Progenitor cell of endocrine pancreas (in vitro differentiated cells): ENCODE measurements at places on chromosomes 5 and 9.

DNA sequence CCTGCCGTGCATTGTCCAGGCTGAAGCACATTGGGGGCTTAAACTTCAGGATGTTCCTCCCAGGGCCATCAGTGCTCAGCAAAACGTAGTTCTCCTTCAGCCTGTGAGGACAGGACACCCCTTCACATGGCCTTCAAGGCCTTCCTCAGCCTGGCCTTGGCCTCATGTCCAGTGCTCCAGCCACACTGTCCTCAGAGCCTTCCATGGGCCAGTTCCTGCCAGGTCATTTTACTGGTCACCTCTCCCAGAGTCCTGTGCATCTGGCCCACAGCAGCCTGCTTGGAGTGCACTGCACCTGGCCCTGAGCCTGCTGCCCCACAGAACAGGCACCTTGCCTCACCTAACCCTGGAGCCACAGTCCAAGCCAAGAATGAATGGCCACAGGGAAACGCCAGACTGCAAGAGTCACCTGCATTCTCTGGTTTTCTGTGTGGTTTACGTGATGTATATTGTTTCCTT, 8.7 kb downstream of the HNRNPAB start:
- no peak for DNase-seq

- no peak for DNase-seq
Observed at GRCh38 chr5:53386341-53386740, 94.1 kb upstream of the FST start.

DNA sequence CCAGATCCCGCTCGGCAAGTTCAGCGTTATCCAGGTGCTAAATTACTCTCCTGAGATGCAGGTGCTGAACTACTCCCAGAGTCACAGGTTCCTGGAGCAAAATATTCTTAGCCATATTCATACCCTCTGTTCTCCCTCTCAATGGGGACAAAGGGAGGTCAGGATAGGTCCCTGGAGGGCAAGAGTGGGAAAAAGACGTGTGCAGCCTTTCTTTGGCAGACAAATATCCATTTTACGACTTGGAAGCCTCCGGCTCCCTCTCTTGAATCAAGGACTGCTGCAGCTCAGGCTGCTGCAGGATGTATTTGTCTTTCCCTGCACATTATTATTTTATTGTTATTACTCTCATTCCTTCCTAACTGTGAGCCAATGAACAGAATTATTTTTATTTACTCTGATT, 590.2 kb downstream of the NR2F1-AS1 start:
- DNase-seq, result no peak

GRCh38 chr9:16267281-16268066, 603.0 kb downstream of the BNC2 start:
- DNase-seq, result no peak

- peak; percentile 64 for DNase-seq
Observed at GRCh38 chr5:141742866-141743851, 61.1 kb upstream of the ARAP3 start.

GRCh38 chr9:78930281-78930680, 633.4 kb downstream of the PSAT1 start:
- DNase-seq, result no peak

DNA sequence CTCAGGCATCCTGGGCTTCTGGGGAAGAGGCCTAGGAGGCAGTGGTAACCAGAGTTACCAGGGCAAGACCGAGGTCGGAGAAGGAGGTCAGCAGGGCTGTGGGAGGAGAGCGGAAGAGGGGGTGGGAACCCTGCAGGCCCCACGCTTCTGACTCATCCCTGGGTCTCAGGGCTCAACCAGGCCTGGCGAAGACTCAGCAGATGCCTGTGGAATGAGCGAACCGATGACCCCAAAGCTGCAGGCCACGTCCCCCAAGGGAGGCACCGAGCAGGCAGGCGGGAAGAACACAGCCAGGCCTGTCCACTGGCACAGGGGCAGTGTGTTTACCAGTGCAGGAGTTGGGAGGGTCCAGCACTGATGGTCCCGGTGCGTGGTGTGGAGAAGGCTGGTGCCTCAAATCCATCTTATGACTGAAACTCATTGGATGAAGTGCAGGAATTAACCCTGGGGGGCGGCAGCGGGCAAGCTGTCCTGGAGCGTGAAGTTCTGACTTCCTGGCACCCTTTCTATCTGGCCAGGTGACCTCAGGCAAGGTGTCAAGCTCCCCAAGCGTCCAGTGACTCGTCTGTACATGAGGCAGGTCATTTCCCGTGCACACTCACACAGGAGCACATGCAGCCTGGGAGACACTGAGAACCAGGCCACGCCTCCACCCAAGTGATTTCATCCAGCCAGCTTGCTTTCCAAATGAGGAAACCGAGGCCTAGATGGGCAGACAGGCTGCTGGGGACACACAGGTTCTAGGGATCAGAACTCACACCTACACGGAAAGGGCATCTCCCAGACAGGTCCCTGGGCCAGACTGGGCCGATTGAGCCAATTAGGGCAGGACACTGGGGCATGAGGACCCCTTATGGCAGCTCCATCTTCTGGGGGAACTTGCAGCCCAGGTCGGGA, 69.1 kb downstream of the ADAMTS2 start:
- no peak for DNase-seq
